Testis (tissue), 5 donors: ENCODE measurements at places on chromosomes 7 and 10. TPM values are rescaled to one million over a fixed set of nuclear protein-coding genes. Genes with fewer than 3 reads are reported as not detected.

The C10orf88 gene
- total RNA-seq, result 18.5 TPM

The NUTM2E gene
- total RNA-seq, result 0.12 TPM

The TRIM50 gene
- total RNA-seq, result 13.5 TPM

The TMEM273 gene
- 4.5 TPM for total RNA-seq

The INTS15 gene
- 31.5 TPM for total RNA-seq

The VWA2 gene
- total RNA-seq, result 2.4 TPM

The SLC39A12 gene
- 0.47 TPM for total RNA-seq

The ZKSCAN1 gene
- total RNA-seq, result 65.3 TPM

The ACHE gene
- 10.5 TPM for total RNA-seq

The DHX32 gene
- total RNA-seq, result 42.2 TPM

The UCN3 gene
- not detected for total RNA-seq

The MICALL2 gene
- total RNA-seq, result 39.4 TPM

The NACAD gene
- 12.0 TPM for total RNA-seq

The DENND10 gene
- 27.3 TPM for total RNA-seq

The UPK3BL1 gene
- 24.2 TPM for total RNA-seq
